Globus pallidus (tissue), 1 donor: ENCODE measurements at places on chromosomes 5 and 9.

- DNase-seq: no peak
These were observed 68.7 kb downstream of the SHB start for GRCh38 chr9:38000332-38000731.

GRCh38 chr9:114124666-114125475, 25.8 kb upstream of the KIF12 start:
- no peak for DNase-seq

DNA sequence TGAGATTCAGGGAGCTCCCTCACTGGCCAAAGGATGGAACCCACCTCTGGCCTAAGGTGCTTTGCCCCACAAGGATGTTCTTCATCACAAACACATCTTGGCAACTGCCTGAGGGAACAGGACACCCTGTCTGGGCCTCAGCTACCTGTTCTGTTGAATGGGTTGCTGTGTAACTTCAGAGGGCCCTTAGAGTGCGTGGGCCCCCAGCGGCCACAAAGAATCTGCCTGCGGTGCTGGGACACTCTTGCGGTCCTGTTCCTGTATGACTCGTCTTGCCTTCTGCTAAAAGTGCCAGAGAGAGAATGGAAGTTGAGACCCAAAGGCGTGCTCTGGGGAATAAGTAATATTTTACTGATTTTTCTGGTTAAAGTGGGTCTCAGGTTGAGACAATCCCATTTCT, 14.1 kb upstream of the RPL26L1 start:
- DNase-seq: no peak

DNA sequence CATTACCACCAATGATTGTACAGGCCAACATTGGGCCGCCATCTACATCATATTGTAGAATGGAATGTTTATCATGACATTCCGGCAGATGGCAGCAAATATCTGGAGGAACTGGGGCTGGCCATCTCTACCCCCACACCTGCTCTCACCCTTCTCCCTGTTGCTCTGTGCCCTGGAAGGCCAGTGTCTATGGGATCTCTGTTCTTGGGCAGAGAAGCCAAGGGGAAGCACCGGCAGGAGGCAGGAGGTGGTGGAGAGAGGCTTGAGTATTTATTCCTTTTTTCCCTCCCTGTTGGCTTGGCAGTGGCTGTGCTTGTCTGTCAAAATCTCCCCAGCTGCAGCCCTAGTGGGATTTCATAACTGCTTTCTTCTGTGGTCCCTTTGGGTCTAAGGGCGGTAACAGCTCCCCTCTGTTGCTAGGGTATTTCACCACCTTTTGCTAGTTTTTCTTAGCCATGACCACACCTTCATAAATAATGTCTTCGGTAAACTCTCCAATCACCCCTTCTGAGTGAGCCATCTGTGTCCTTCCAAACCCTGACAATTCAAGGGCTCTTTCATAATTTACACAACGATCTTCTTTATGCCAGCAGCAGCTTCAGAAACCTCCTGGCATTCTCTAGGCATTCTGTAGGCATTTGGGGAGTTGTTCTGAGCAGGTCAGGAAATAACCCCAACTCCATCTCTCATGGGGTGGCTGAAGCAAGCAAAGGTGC, 225.8 kb downstream of the MELK start:
- DNase-seq: peak; percentile 78

DNA sequence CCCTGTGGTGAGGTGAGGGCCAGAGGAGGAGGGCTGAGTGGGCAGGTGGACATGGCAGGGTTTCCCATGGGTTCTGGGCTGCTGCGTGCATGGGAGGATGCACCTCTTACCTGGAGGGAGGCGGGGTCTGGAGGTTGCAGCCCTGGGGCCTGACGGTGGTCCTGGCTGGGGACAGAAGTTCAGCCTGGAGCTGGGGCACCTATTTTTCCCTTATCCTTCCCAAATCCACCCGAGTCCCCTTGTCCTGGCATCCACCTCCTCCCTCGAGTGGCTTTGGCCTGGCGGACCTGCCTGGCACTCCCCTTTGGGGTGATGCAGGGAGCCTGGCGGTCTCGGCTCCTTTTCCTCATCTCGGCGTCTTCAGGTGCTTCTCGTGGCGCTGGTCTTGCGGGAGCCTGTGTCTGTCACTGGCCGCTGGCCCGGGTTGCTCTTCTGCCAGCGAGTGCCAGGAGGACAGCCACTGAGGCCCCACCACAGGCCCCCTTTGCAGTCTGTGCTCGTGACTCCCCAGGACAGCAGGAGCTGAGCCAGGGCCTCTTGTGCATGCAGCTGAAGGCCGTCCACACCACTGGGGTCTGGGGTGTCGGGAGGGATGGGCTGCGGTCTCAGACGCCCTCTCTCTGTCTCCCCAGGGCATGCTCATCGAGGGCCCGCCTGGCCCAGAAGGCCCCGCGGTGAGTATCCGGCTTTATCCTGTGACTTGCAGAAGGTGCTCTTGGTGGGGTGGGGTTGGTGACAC, 96.4 kb downstream of the COL5A1 start:
- DNase-seq: no peak

DNA sequence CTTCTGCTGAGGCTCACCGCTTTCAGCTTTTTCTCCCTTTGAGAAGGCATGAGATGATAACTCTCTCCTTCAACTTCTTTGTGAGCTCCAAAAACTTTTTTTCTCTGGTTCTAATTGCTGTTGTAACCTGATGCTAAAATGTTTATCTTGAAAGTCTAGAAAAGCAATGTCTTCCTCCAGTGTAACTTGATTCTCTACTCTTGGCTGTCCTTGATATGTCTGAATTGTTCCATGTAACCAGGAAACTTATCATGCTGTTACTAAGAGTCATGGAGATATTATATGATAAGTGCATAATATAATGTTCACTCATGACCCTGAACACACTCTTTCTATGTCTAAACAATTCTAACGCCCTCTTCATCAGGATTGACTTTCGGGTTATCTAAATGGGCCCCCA, 128.0 kb upstream of the ABCA1 start:
- DNase-seq: no peak

DNA sequence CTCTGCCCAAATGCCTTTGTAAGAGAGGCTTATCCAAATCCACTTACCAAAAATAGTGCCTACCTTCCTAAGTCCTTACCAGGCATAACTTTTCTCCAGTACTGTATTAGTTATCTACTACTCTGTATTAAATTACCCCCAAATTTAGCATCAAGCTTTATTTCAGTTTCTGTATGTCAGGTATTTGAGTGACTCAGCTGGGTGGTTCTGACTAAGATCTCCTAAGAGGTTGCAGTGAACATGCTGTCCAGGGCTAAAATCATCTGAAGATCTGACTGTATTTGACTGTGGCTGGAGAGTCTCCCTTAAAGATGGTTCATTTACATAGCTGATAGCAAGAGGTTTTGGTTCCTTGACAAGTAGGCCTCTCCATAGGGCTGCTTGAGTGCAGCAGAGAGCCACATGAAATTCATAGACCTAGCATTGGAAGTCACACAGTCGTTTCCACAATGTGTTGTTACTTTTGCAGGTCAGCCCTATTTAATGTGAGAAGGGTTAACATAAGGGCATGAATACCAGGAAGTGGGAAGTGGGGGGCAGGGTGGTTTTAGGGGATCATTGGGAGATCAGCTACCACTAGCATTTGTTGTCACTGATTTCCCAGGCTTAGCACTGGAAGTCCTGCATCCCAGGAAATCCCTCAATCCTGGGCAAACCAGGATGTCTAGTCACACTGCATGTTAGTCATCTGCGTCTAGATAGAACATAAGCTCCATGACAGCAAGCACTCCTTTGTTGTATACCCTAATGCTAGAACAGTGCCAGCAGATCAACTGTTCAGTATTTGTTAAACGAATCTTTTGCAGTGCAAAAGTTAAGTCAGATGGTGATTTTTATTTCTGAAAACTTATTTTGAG, 2.0 kb upstream of the ZNF622 start:
- DNase-seq: no peak

GRCh38 chr5:113806250-113806649, 292.8 kb downstream of the YTHDC2 start:
- DNase-seq: peak; percentile 3

- DNase-seq: peak; percentile 42
These were observed 31.1 kb downstream of the MORN5 start for GRCh38 chr9:122190597-122191381.

- DNase-seq: no peak
These were observed 93.2 kb upstream of the RAPGEF1 start for GRCh38 chr9:131833083-131833482.

DNA sequence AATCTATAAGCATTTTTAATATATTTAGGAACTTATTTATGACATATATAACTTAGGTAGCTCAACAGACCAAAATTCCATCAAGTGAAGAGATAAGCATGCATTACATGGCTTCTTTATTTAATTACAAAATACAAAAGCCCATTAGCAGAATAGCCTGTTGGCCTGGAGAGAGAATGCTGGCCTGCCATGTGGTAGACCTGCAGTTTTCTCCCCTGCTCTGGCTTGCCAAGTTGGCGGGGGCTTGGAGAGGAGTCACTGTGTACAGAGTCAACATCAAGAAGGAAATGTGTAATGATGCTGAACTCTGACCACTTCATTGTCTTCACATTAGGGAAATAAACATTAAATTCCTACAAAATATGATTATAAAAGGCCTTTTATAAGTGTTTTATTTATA, 69.8 kb upstream of the CNTLN start:
- no peak for DNase-seq

DNA sequence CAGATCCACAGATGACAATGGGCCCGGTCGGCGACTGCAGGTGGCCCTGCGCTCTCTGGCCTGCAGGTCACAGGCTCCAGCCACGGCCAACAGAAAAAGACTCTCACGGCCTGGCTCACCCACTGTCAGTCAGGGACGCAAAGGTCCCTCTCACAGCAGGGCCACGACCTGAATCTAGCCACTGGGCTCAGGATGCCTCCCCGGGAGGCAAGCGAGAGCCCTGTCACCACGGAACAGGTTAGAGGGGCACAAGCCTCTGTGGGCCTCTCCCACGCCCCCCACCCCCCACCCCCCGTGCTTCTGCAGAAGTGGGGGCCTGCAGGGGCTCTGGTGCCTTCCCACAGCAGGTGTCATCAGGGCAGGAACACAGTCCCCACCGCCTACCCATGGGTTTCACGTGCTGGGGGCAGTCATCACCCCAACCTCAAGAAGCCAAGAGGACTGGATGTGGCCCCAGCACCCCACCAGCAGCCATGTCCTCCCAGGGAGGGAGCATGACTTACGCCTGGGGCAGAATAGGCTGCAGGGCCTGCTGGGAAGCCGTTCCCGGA, 17.3 kb upstream of the EGFL7 start:
- no peak for DNase-seq

DNA sequence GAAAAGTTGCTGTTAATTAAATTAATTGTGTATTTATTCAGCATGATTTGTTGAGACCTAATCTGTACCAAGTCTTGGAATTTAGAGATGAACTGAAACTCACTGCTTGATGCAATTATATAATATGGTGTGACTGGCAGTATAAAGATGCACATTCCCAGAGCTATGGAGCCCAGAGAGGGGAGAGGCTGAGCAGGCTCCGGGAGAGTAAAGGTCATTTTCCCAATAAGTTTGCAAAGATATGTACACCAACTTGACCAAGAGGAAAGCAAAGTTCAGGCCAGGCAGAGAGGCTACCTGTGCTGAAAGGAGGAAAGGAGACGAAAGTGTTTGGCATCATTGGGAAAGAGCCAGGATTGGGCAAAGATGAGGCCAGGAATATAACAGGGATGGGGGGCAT, 271.7 kb upstream of the KLF4 start:
- DNase-seq: no peak

DNA sequence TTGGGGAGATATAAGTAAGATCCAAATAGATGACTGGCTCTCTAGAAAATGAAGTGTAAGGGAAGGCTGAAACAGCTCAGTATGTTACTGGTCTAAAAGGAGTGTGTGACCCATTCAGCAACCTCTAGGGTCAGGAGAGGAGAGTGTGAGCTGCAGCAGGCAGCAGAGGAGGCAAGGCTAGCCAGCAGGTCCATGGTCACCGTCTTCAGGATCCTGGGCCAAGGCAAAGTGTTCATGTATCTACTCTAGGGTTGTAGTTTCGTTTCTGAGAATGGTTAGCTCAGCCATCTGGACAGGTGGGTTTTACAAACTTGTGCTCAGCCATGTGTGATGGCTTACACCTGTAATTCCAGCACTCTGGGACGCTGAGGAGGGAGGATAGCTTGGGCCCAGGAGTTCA, 13.7 kb downstream of the MYO10 start:
- DNase-seq: no peak

- DNase-seq: no peak
These were observed 4.1 kb downstream of the IPPK start for GRCh38 chr9:92665836-92666235.

GRCh38 chr5:31827867-31828266, 188.9 kb downstream of the PDZD2 start:
- no peak for DNase-seq

GRCh38 chr5:95087816-95088317, 197.0 kb downstream of the MCTP1 start:
- DNase-seq: no peak

DNA sequence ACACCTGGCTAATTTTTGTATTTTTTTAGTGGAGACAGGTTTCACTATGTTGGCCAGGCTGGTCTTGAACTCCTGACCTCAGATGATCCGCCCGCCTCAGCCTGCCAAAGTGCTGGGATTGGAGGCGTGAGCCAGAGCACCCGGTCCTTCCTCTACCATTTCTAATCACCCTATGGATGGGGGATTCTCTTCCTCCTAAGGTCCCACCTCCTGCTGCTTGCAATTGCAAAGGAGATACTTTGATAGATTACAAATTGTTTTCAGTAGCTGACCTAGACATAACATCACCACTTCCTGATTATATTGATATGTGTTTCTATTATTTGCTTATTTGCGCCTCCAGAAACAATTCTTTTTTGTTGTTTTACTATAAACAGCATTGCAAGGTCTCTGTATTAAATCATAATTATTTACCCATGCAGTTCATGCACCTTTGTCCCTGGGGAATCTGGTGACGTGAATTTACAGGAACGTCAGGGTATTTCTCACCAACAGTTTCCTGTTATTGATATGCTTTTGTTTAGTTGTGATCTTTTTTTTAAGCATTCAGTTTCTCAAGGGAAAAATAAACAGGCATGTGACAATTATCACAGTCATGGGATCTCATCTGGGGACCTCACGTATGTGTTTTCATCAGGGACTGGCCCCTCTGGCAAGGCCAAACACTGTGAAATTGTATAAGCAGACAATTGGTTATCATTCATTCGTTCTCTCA, 43.2 kb downstream of the ESM1 start:
- DNase-seq: no peak

DNA sequence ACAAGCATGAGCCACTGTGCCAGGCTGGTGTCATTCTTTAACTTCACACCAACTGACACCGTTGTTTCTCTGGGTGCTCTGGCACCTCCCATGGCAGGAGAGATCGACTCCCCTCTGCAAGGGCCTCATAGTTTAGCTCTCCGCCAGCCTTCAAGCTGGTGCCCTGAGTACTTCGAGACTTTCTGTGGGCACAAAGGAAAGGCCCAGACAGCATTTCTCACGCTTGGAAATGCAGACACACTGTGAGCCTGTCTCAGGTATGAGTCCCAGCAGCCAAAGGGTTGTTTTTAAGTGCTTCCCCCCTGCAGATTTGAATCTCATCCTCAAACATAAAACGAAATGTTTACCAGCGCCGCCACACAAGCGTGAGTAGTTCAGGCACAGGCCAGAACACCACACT, 11.1 kb upstream of the TCF7 start:
- no peak for DNase-seq

- no peak for DNase-seq
These were observed 500.4 kb downstream of the TUSC1 start for GRCh38 chr9:25177858-25178257.

- DNase-seq: no peak
These were observed 27.3 kb downstream of the CFAP90 start for GRCh38 chr5:7823594-7823993.
